Myometrial cell (primary cell): ENCODE measurements at places on chromosomes 13 and 19. TPM values are rescaled to one million over a fixed set of nuclear protein-coding genes. Genes with fewer than 3 reads are reported as not detected.

The LGI4 gene
- not detected in 2 replicates for total RNA-seq

The GRK1 gene
- total RNA-seq, result not detected in 2 replicates

The ZNF575 gene
- not detected in 2 replicates for total RNA-seq

The KLC3 gene
- total RNA-seq, result 0.29 TPM in 1 of 2 replicates, not detected in the other

The APLP1 gene
- 18.4 and 45.8 TPM in 2 replicates for total RNA-seq

The CARD8 gene
- total RNA-seq, result 17.3 and 25.0 TPM in 2 replicates

The ZNF837 gene
- total RNA-seq, result 2.1 and 4.3 TPM in 2 replicates

The UPF1 gene
- total RNA-seq, result 32.8 and 32.9 TPM in 2 replicates
